ENCODE measurements at places on chromosomes 6 and 20.

DNA sequence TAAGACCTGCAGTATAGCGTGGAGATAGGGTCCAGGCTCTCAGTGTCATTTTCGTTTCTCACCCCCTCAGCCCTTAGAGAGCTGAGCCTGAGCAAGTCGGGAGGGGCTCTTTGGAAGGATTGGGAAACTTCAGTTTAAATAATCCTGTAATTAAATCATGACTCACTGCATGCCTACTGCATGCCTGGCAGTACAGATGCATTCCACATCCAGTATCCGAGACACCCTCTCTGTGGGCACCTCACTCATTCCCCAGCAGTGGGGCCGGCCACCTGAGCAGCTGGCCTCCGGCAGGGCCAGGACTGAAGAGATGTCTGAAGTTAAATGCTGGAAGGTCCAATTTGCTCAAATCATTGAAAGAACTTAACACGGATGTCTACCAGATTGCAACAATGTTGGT lies 316.6 kb downstream of the THBS2 start:
- no peak for DNase-seq

DNA sequence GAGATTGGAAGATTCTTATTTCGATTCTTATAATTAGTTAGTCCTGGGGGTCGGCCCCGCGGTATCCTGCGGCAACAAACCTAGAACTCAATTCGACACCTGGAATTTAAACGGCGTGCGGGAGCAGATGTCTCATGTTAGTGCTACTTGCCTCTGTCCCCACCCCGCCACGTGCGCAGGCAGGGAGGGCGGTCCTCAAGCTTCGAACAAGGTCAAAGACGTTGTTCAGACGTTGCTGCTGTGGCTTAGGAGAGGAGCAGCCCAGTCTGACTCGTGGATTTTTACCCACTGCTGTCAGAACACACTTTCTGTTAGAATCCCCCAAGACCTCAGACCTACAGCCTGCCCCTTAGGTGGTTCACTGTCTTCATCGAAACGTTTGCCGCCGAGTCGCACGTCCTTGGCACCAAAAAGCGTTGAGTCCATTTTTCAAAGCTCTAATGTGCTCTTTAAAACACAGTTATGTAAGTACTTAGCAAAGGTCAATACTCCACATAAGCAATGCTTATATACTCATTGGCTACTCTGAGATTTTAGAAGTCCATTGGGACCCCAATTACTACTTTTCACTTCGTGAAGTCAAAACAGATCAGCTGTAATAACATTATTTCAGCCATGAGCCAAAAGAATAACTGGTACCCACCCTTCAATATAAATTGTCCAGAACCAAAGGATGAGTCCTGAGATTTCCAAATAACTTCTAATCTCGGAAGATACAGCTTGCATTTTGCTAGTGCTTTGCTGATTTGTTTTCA lies 2.7 kb upstream of the C6orf62 start:
- peak; percentile 90 for DNase-seq

DNA sequence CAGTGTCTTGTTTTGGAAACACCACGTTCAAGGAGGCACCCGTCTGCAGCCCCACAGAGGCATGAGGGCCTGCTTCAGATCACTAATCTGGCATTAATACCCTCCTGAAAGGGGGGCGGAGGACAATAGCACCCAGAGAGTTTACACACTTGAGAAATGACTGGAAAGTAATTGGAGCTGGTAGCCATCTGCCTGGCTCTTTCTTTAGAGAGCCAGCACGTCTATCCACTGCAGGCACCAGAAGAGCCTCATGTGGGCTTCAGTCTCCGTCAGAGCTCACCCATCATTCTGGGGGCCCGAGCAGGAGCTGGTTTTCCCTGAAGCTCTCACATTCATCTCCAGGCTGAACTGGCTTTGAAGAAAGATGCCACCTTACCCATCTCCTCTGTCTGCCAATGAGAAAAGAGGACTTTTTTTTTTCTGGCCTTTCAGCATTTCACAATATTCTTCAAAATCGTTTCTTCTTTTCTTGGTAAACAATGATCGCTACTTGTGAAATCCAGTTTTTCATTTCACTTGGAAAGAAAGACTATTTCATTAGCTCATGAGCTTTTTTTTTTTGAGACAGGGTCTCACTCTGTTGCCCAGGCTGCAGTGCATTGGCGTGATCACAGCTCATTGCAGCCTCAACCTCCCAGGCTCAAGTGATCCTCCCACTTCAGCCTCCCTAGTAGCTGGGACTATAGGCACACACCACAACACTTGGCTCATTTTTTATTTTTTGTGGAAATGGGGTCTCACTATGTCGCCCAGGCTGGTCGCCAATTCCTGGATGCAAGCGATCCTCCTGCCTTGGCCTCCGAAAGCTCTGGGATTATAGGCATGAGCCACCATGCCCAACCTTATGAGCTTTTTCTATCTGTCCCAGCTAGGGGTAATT lies 124.7 kb upstream of the ZNF217 start:
- no peak for DNase-seq

GRCh38 chr6:137709424-137710236 lies 157.4 kb upstream of the TNFAIP3 start:
- no peak for DNase-seq

DNA sequence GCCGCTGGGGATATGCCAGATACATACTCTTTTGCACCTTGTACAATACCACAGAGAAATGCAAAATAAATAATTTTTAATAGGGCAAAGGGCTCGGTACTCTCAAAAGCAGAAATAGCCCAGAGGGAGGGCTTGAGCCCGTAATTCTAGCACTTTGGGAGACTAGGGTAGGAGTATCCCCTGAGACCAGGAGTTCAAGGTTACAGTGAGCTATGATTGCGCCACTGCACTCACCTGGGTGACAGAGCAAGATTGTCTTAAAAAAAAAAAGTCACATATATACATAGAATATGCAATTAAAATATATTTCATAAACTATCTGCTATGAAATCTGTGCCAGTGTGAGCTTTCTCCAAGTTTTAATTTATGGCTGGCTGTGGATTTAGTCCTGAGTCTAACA lies 818 bp upstream of the TRMT11 start:
- no peak for DNase-seq

- DNase-seq: no peak
These were observed 145.3 kb downstream of the KHDC1L start for GRCh38 chr6:73079978-73080377.

GRCh38 chr6:81450180-81450579 lies 302.3 kb downstream of the TENT5A start:
- DNase-seq: no peak

All from naive thymus-derived CD8-positive, alpha-beta T cell (primary cell).